ENCODE measurements at places on chromosomes 12 and 14.

GRCh38 chr12:109830267-109830666, 2.9 kb downstream of the TRPV4 start:
- DNase-seq, result no peak

- DNase-seq, result no peak
Measured at GRCh38 chr14:54676812-54677708, 110.1 kb downstream of the SAMD4A start.

DNA sequence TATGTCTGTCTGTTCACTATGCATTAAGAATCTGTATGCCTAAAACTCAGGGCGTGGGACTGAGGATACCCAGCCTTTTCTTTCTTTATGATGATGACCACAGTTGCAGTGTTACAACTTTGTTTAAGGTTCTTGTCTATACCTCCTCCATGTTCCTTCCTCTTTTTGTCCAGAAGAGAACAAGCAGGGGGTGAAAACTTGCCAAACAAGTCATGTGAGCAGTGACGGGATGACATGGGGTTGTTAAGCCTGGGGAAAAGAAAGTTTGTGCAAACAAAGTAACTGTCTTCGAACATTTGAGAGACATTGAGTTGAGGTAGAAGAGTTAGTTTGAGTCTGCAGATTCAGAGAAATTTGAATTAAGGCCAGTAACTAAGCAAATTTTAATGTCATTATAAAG, 505.5 kb downstream of the NPAS3 start:
- no peak for DNase-seq

GRCh38 chr12:75852956-75853355, 178.6 kb downstream of the PHLDA1 start:
- DNase-seq, result no peak

DNA sequence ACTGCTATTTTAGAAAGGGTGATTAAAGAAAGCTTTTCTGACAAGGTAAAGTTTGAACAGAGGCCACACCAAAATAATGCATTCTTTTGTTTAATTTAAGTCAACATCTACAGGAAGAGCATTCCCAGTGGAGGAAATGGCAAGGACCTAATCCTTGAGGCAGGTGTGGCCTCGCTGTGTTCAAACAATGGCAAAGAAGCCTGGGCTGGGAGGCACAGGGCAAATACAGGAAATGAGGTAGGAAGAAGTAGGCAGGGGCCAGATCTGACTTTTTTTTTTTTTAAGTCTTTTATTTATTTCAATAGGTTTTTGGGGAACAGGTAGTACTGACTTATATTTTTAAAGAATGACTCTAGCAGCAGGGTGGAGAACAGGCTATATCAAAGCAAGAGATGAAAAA, 53.5 kb downstream of the ARMH4 start:
- no peak for DNase-seq

- no peak for DNase-seq
Measured at GRCh38 chr14:99754141-99755067, 38.8 kb upstream of the EML1 start.

- DNase-seq, result no peak
Measured at GRCh38 chr12:20501958-20502357, 133.6 kb downstream of the PDE3A start.

GRCh38 chr14:96108061-96108795, 69.1 kb downstream of the C14orf132 start:
- no peak for DNase-seq

- no peak for DNase-seq
Measured at GRCh38 chr12:123027726-123028445, 47.4 kb downstream of the ARL6IP4 start.

DNA sequence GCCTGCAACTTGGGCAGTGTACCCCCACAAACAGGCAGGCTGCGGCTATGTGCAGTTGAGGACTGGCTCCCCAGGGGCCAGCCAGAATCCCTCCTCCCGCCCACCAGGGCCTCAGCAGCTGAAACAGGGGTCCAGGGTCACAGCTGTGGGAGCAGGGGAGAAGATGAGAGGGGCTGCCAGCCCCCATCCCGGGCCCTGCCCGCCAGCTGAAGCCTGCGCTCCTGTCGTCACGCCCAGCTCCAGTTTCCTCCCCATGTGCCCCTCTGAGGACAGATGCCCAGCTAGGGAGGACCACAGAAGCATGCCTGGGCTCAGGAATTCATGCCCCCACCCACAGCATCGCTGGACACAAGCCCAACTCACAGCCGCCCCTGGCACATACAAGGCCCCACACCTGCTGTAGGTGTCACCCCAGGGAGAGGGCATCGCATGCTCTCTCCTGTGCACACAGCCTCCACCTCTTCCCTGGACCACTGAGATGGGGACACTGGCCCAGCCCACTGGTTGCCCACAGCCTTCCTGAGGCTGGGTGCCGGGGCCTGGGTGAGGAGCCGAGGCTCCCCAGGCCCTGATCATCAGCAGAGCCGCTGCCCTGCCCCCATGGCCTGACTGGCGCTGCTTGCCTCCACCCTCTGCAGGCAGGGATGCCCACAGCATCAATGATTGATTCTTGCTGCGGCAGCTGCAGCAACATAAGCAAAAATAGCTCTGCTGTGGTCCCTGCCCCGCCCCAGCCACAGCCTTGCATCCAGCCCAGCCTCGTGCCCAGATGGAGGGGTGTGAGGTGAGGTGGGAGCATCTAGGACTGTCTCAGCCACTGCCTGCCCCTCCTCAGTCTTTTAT, 3.7 kb upstream of the CLBA1 start:
- DNase-seq, result no peak

DNA sequence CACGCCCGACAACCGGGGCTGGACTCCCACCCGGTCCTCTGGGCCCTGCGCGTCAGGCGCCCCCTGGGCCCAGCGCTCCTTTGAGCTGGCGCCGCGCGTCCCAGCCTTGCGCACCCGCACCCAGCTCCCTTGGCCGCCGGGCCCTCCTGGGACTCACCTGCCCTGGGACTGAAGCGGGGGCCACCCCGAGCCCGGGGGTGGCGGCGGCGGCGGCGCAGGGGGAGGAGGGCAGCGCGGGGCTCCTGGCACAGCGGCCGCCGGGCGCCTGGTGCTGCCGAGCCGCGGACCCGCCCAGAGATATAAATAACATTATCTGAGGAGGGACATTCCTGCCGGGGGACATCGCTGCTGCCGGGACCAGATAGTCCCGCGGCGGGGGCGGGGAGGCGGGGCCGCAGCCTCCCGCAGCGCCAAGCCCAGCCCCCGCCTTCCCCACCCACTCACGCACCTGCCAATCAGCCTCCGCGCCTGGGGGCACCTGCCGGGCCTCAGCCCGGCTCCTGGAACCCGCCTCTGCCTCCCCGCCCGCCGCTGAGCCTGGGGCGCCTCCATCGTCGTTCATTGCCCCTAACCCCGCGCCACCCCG, at the start of gene SPTB:
Gene SPTB (minus strand): TSS at position 273 of the 586 bp plus-strand sequence. CDS start 56,813 bp downstream, outside the sequence.
- peak; percentile 73 for DNase-seq

- no peak for DNase-seq
Measured at GRCh38 chr12:63782466-63782865, 2.8 kb downstream of the RXYLT1 start.

DNA sequence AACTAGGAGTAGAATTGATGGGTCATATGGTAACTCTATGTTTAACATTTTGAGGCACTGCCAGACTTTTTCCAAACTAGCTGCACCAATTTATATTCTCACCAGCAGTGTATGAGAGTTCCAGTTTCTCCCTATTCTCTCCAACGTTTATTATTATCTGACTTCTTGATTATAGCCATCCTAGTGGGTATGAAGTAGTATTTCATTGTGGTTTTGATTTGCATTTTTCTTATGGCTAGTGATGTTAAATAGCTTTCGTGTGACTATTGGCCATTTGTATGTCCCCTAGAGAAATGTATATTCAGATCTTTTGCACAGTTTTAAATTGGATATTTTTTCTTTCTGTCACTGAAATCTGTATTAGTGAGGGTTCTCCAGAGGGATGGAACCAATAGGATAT, 37.8 kb downstream of the HELB start:
- no peak for DNase-seq
